ENCODE measurements at places on chromosomes 4 and X.

- no peak for DNase-seq
These were observed 70.2 kb upstream of the PRPS2 start for GRCh38 chrX:12721042-12721441.

- DNase-seq, result no peak
These were observed 391.0 kb downstream of the GPAT3 start for GRCh38 chr4:83926950-83927349.

DNA sequence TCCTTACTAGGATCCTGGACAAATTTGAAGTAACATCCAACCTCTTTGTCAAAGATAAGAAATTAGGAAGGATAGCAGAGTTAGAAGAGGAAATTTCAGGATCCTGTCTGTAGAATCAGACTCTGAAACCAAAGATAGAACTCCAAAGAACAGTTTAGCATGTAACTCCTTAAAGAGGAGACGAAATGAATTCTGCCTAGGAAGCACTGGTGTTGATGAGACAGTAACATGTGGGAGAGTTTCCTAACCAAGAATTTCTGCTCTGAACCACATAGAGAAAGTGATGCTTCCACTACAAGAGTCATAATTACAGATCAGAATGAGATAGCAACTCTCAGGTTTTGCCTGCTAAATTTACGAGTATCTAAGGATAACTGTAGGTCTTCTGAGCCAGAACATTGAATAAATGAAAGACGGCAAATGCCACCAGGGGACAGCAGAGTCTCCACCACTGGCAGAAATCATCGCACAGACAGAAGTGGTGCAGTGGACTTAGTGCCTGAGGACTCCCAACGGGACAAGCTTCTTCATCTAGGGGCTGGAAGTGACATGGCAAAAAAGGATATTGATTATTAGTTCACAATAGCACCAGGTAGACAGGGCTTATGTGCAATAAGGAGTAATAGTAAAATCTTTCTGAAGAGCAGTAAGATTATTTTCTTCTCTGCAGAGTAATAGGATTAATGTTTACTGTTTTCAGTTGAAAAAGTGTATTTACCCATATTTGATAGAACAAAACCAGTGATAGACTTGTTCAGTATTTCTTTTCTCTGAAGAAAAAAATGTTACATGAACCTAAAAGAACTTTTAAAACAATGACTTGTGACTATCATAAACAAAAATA lies 6.7 kb upstream of the PPID start:
- peak; percentile 59 for DNase-seq

DNA sequence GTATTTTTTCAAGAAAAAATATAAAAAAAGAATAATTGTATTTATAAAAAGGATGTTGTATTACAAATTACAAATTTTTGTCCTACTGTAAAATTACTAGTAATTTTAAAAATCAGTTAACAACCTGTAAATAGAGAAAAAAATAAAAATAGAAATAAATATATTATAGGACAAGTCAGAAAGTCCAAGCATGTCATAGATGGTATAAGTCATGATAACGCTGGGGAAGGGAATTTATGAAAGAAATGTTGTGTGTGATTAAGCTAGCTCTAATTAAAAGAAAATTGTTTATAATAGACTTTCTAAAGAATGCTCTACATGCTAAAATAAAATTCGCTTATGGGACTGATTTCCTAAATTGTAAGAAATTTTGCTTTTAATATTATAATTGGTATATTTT lies 2329.9 kb downstream of the ARAP2 start:
- no peak for DNase-seq

DNA sequence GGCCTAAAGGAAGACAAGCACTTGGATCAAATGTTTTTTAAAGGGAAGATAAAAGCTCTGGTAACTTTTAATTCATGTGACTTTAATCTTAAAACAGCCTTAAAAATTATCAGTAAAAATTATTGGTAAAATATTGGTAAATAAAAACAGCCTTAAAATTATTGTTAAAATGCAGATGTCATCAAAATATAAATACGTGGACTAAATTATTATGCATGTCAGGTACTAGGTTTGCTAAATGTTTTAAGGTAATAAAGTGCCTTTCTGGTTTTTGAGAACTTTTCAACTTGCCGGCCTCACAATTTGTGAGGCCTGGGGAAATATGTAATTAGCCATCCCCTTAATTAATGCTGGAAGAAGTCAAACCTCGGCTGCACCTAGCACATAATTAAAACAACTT lies 147.7 kb downstream of the PRR32 start:
- no peak for DNase-seq
